NCI-H748 treated with DMSO at 0.1 percent for 48 hours (cell line): ENCODE measurements at places on chromosomes 7 and 10.

DNA sequence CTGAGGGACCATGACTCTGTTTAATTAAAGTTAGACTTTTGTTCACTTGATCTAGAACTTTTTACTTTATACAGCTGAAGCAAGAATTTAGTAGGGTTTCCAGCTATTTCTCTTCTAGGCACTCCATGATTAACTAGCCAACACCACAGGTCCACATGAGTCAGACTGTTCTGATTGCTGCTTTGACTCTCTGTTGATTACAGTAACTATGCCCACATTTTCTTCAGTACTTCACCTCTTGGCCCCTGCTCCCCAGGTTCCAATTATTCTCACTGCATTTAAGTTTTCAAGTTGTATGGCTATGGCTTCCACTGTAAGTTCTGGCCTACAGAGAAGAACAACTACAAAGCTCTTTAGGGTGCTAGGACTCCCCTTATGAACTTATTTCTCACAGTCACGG is 737.2 kb upstream of the IGFBP3 start:
- DNase-seq, result no peak

DNA sequence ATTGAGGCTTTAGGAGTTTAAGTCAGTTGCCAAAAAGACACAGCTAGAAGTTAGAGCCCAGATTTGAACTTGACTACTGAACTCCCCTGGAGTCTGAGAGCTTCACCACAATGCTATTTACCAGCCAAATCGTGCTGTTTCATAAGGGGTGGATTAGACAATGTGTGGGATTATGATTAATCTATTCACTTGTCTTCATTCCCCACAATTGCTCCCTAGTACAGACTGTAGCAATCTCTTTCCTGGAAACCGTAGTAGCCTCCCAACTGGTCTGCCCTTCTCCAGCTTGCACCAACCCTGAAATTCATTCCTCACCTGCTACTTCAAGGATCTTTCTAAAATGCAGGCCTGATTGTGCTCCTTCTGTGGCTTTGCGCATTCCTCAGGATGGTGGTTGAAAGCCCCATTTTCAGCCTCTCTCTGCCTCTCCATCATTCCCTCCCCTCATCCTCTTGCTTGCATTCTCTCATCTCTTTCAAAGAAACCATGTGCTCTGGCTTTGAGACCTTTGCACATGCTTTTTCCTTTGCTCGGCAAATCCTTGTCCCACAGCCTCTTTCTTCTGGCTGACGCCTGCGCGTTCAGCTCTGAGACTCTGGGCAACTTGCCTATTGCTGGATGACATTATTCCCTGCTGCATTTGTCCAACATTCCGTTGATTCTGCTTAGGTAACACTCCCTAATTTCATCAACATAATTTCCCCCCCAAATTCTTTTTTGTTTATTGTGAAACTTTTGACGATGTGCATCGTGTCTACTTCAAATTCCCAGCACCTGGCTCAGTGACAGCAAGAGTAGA is 145.1 kb downstream of the ADRA2A start:
- DNase-seq, result no peak

- DNase-seq, result no peak
Measured at GRCh38 chr7:131197920-131198615, 129.6 kb upstream of the MKLN1 start.

DNA sequence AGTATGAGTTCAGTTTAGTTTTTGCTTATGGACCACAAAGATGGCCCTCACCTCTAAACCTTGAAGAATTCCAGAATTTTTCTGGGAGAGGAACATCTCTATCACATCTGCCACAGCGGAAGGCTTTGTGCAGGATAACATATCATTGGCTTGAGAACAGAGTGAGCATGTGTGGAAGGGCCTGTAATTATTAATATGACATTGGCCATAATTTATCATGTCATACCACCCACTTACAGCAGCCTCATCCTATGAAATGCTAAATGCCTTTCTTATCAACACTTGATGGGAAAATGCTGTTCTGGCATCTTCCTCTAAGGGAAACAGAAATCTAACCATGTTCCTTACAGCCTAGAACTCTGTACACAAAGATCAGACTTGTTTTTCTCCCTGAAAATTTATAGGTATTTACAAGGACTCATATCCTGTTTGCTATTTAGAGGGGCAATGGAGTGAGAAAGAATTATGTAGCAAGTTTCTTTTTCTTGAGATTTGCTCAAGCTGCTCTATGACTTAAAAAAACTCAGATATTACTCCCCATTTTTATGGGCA is 817.3 kb downstream of the LRMDA start:
- no peak for DNase-seq

- no peak for DNase-seq
Measured at GRCh38 chr7:128777156-128778123, 1.8 kb upstream of the OPN1SW start.

DNA sequence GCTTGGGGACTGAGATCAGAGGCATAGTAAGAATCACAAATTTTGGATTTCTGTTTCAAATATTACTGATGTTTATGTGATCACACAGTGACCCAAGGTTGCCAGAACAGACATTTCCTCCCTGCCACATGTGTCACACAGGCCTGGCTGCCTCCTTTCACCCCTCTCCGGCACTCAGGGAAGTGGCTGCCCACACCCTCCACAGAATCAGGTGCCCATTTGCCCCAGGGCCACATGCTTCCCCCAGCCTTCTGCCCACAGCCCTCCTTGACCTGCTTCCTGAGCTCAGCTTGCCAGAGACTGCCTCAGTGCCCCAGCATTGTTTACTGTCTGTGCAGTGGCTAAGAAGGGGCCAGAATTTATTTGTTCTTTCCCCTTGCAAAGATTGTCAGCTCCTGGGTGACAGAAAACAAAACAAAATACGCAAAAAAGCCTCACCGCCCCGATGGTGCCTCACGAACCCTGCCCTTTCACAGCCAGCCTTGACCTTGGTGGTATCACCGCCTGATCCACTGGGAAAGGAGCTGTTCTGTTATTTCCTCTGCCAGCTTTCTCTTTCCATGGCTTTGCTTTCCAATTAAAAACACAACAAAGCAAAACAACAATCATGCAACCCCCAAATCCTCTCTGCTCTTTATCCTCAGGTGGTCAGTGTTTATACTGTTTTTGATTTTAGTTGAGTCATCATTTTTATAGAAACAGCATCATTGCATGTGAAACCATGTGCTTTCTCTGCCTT is 52.8 kb downstream of the CHN2 start:
- no peak for DNase-seq

GRCh38 chr10:69897432-69897831 is 95.7 kb downstream of the COL13A1 start:
- no peak for DNase-seq

DNA sequence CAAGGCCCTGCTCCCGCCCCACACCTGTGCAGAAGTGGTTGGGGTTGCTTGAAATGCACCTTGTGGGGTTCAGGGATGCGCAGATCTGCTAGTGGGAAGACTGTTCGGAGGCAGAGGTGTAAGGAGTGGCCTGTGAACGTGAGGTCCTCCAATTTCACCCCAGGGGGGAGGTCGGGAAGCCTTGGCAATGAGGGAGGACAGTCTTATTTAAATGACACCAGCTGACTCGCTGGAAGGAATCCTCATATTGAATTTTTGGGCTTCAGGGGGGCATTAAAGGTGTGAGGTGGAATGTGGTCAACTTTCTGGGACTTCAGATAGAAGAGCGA is 218.8 kb upstream of the CELF2 start:
- no peak for DNase-seq

DNA sequence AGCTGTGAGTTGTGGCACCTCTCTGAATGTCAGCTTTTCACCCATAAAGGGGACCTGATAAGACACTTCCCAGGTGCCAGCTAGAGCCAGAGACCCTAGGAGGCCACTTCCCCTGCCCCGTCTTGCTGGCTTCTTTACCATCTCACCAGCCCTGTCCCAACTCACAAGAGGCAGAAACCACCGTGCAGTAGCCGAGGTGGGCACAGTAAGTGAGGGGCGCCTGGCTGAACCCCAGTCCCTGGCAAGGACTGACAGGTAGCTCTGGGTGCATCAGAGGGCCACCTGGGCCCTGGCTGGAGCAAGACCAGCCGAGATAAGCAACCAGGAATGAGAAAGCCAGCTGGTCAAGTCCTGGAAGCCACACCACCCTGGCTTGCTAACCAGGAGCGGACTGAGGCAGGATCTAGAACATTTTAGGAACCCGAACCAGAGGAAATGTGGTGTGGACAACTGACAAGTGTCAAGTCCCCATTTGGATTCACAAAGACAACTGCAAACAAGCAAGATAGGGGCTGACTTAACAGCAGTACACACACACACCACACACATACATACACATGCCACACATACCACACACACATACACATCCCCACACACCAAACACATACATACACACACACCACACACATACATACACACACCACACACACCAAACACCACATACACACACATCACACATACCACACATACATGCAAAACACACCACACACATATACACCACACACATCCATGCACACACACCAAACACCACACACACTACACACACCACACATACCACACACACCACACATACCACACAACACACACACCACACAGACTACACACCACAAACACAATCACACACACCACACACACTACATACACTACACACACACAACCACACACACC is 20.8 kb downstream of the OGDHL start:
- DNase-seq, result no peak

DNA sequence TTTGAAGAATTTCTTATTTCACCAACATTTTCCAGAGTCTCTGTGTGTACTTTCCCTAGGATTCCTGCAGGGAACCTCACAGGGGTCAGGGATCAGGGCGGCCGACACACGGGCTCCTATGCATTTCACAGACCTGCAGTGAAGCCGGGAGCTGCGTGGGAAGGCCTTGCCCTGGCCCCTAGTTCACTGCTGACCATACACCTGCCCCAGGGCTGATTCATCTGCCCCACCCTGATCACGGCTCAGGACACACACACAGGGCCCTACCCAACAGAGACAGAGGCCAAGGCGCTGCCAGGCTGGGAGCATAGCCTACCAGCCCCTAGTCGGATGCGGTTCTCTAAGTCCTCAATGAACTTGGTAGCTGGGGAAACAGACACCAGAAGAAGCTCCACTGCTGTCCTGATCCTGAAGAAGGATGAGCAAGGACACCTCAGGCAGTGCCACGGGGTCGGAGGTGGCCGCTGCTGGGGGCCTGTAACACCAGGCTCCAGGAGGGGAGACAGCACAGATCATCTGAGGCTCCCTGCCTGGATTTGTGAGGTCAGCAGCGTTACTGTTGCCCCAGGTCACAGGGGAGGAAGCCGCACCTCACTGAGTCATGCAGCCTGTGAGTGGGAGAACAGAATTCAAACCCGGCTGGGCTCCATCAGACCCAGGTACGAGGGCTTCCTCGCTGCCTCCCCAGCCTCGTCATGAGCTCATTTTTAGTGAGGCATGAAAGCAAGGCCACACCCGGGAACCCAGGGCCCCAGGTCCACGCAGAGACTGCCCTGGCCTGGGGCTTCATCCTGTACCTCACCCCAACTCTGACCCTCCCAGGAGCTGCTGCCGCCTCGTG is 278.8 kb upstream of the PPP2R2D start:
- no peak for DNase-seq

- DNase-seq, result no peak
Measured at GRCh38 chr7:134963036-134963435, 23.3 kb upstream of the AGBL3 start.

GRCh38 chr10:11145495-11145855 is 127.8 kb downstream of the CELF2 start:
- no peak for DNase-seq

- DNase-seq, result no peak
Measured at GRCh38 chr10:14327527-14327926, 3.2 kb downstream of the FRMD4A start.

DNA sequence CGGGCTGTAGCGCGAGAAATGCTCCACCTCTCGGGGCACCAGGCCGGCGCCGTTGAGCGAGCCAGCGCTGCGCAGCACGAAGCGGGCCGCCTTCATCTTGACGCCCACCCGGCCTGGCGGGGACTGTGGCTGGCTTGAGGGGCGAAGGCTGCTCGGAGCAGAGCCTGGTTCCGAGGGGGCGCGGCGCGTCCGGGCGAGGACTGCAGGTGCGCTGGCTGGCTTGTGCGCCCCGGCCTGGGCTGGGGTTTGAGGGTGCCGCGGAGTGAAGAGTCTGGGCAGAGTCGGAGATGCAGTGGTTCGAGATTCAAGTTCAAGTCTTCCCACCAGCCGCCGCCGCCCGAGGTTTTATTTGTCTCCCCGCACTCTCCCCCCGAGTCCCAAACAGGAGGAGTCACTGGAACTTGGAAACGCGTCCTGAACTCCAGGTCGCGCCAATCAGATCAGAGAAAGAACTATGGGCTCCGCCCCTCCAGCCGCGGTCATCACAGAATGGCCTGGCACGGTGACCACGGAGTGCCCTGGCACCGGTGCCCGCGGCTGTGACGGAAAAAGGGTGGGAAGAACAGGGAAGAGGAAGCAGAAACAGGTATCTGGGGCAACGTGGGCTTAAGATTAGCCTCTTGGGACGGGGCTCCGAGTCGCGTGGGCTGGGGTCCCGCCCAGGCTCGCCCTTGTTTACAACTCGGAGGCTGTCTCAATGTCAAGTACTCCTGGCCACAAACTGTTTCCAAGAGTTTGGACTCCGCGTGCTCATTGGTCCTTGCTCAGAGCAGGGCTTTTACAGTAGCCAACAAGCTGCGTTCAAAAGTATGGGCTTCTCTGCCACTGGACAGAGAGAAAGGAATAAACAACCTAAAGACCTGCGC is at the start of gene PDK4:
Gene PDK4 (minus strand): TSS at position 319 of the 866 bp plus-strand sequence. CDS start 223 bp downstream, at position 96.
- peak; percentile 56 for DNase-seq

DNA sequence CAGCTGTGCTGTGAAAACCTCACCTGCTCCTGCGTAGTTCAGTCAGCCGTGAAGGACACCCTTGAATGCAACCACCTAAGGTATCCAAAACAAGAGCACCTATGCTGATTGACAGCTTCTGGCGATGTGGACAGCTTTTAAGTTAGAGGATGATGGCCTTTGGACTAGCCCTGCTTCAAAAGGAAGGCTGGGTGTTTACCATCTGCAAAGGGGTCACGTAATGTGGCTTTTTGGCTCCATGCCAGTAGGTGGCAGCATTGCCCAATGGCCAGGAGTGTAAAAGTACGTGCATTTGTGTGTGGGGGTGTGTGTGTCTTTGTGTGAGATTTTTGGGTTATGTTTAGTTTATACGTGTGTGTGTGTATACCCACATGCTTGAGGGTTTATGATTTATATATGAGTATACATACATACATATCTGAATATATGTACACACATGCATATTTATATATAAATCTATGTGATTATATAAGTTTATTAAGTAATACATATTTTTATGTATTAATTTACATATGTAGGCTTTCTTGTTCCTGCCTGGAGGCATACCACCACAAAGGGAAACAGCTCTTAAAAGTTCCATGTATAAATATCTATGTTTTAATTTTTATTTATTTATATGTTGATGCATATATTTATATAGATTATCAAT is 236.3 kb upstream of the ANKRD30A start:
- peak; percentile 11 for DNase-seq

DNA sequence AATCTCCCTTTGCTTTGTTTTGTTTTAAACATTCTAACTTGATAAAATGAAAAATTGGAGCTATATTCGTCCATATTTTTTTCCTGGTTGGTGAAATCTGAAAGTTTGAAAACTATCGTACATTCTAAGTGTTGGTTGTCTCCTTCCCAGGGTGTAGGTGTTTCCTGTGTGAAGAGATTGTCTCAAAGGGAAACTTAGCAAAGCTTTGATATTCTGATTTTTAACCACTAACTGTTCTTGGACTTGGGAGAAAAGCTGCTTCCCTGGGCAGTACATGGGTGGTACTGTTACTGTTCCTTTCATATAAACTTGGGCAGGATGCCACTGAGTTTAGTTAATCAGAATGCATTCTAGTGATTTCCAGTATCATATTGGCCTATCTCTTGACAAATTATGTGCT is 253.5 kb upstream of the LRGUK start:
- no peak for DNase-seq

- DNase-seq, result no peak
Measured at GRCh38 chr7:100007887-100008286, 7.5 kb upstream of the ZKSCAN1 start.

- no peak for DNase-seq
Measured at GRCh38 chr7:116509982-116510579, 10.5 kb downstream of the CAV2 start.
